Activated CD8-positive, alpha-beta memory T cell treated with anti-CD3 and anti-CD28 coated beads for 4 hours (primary cell): ENCODE measurements at places on chromosomes 6 and 20.

DNA sequence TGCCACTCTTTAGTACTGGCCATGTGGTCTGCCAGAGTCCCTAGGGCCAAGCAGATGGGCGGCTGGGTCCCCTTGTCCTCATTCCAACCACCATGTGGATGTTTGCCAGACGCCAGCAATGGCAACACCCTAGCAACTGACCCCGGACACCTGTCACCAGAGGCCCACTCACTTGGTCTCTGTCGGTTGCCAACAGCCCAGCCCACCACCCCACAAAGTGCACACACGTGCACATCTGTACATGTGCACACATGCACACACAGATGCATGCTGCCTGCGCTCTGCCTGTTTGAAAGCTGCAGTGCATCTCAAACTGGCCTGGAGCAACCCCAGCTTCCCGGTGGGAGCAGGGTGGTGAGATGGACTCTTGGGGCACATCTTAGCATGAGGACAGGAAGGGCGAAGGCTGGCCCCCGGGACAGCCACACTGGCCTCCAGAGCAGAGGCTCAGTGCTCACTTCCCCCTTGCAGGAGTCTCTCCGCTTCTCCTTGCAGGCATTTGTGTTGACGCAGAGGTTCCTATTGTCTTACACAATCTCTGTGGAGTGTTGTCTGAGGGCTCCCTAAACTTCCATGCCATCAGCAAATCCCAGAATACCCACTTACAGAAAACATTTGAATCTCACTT lies 54.0 kb downstream of the PSMG4 start:
- DNase-seq: no peak

DNA sequence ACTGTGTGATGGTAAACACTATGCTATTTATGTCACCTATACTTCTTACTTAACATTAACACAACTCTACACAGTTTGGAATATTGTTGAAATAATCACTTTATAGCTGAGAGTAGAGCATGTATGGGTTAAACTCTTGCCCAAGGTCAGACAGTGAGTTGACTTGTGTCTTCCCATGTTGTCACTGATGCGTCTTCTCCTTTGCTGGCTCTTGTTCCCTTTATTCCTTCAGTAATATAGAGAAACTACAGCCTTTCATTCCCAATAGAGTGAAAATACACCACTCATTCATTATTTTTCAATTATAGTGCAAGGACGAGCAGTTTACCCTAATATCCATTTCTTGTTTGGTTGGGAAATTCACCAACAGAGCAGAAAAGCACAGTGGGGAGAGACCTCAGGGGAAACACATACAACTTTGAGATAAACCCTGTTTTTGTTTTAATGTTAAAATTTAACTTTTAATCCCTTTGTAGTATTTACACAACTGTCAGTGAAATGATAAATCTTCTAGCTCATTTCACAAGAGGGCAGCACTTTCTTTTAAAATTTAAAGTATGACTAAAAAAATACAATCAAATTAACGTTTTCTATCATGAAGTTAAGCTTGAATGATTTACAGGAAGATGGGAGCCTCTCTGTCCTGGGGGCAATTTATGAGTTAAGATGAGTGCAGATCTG lies 363.0 kb downstream of the UTRN start:
- no peak for DNase-seq

- DNase-seq: no peak
These were observed 123.3 kb downstream of the TBX18 start for GRCh38 chr6:84641076-84641475.

DNA sequence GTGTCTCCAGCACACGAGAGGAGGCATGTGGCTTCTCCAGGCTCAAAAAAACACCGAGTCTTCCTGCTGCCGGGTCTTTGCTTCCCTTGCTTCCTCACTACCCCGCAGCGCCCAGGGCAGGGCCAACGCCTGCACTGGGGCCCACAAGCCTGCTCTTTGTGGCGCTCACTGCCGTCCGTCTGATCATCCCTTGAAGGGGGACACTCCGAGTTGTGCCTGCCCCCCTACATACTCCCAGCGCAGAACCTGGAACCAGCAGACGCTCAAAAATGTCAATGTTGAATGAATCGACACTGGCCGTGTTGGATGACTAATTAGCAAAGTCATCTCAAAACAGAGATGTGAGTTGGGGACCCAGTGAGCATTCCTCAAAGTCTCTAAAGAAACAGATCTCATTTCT lies 8.1 kb upstream of the ARFGAP1 start:
- no peak for DNase-seq

- no peak for DNase-seq
These were observed 106.7 kb downstream of the UNC5CL start for GRCh38 chr6:40932366-40932765.

- DNase-seq: no peak
These were observed 61.1 kb upstream of the FBXO30 start for GRCh38 chr6:145875496-145876211.

DNA sequence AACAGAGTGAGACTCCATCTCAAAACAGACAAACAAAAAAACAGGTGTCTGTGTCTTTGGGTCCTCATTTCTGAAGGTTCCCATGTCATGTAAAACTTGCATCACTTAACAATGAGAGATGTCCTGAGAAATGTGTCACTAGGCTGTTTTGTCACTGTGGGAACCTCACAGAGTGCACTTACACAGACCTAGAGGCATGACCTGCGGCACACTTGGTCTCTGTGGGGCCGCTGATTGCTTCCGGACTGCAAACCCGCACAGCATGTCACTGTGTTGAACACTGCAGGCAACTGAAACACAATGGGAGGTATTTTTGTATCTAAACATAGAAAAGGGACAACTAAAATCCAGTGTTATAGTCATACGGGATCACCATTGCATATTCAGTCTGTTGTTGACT lies 42.3 kb upstream of the TMEM181 start:
- DNase-seq: no peak

- DNase-seq: no peak
These were observed 17.5 kb downstream of the ELMO2 start for GRCh38 chr20:46388937-46389336.

DNA sequence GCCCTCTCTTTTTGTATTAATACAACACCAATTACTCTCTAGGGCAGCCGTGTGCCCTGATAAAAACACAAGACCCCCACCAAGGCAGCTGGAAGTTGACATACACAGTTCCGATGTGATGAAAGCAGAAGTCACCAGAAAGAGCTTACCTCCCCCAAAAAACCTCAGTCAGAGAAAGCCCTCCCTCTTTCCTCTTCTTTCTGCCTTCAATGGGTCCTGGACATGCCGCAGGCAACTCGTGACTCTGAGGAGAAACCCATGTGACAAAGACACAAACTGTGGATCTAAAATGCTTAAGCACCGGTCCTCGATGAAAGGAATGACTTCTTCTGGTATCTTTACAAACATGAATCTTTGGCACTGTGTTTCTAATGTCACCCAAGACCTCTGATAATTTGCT lies 117.7 kb upstream of the CCDC28A start:
- DNase-seq: no peak

- no peak for DNase-seq
These were observed 207.3 kb downstream of the BMP7 start for GRCh38 chr20:57059055-57059596.

- no peak for DNase-seq
These were observed 26.2 kb downstream of the VSTM2L start for GRCh38 chr20:37928996-37929682.

- DNase-seq: no peak
These were observed 375.2 kb upstream of the MARCKS start for GRCh38 chr6:113481910-113482309.

DNA sequence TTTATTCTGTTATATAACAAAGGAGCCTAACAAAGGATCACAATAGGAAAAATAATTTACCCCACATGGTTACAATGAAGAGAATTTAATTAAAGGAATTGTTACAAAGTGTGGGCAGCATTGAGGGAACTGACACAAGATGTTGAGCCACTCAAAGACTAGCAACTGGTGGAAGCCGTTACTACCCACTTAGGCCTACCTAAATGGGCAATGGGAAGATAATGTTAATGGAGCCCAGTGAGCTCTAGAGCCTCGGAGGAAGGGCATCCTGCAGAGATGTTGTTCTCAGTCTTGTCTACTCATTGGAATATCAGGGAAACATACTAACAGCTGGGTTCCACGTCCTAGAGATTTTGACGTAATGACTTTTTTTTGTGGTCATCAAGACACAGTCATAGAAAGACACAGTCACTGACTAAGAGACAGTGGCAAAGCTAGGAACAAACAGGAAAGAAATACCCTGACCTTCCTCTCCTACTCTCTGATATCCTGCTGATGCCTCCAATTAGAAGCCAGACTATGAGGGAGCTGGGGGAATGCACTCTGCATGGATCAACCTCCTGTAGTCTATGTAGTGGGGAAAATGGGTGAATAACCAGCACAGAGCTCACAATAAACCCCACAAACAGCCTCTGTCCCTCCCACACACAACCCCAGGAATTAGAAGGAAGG lies 523.8 kb upstream of the FLRT3 start:
- DNase-seq: no peak

DNA sequence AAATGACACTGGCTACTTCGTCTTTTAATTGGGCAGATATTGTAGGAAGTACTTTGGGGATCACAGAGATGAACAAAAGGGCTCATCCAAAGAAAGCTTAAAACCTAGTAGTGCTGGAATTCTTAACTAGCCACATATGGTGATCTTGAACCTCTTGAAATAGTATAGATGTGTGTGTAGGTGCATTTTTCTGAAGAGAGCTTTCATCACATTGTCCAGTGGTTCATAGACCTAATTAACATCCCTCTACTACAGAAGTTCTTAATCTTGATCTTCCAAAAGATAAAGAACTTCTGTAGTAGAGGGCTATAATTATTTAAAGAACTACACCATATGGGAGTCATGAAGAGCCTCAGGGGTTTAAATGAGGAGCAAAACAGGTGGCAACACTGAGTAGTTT lies 2.3 kb upstream of the PRIM2 start:
- DNase-seq: no peak

DNA sequence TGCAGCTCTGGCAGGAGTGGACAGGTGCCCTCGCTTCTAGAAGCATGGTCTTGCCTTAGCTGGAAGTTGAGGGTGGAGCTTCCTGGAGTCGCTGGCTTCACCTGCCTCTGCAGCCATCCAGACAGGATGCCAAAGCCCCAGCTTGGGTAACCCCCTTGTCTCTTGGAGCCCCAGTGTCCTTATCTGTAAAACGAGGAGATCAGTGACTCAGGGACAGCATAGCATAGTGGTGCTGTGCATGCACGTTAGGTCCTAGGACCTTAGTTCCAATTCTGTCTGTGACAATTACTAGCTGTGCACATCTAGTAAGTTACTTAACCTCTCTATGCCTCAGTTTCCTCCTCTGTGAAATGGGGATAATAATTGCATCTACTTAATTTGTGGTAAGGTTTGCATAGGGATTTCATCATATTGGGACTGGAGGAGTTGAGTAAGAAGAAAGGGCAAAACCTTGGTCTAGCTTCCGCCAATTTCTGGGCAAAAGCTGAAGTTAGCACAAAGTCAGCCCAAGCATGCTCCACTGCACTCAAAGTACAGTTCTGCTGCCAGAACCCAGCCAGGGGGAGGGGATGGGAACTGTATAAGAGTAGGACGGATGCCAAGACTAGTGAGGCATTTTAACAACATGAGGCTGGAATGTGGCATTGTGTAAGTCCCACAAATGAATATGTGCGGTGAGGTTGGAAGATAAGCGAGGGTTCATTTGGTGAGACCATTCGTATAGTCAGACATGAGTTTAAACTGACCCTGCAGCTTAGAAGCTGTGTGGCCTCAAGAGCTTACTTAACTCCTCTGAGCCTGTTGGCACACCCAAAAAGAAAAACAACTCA lies 24.5 kb downstream of the TOX2 start:
- no peak for DNase-seq

DNA sequence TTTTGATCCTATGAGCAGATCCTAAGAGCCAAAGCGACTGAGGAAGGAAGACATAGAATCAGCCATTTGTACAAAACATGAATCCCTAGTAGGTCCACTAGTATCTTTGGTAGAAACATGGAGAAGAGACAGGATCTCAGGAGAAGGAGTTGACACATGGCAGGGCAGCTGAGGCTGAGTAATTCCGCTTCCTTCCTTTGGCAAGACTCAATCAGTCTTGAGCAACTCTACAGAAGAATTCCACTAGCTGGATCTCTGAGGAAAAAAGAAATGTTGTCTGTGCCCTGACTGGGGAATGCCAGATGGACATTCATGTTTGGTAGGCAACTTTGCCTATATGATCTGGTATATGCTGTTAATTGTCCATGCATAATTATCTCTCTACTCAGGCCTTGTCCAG lies 35.3 kb downstream of the ESR1 start:
- no peak for DNase-seq

DNA sequence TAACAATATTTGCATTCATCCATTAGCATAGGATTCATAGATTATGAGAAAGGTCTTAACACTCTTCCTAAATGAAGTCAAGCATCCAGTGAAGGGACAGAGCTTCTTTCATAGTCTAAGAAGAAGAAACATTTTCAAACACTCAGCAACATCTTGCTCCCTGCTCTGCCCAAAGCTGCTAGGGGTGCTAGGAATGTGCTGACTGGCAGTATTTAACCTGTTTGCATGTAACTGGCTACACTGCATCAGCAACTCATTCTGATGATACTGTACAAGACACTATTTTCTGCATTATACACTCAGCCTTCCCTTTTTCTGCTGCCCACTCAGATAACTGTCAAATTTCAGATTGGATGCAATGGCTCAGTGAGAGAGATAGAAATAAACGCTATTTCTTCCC lies 495.1 kb upstream of the ARID1B start:
- DNase-seq: no peak

GRCh38 chr20:3402453-3402852 lies 5.0 kb downstream of the DNAAF9 start:
- DNase-seq: no peak

DNA sequence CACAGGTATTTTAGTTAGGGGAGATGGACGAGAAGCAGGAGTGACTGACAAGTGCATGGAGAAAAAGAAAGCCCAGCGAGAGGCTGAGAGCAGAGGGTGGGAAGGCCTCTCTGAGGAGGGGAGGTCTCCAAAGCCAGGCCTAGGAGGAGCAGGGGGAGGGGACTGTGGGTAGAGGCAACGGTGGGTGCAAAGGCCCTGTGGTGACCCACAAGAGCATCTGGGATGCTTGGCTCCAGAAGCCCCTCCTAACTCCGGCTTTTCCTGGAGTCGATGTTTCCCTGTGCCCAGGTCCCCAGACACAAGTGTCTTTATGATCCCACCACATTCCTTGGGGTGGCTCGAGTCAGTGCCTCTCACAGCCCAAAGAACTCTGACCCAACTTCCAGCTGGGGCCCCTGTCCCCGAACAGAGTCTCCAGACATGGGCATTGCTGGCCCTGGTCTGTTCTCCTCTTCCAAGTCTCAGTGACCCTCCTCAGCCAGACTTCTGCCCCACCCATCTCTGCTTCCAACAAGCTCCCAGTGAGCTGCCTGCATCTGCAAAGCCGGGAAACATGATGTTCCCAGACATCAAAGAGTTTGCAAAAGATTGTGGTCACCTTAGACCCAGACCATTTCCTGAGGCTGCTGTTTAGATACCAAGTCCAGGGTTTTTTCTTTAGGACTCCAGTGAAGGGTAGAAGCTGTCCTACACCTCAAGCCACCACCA lies 11.1 kb upstream of the BMP7 start:
- DNase-seq: no peak
